Hepatocyte (in vitro differentiated cells): ENCODE measurements at places on chromosomes 2 and 18.

DNA sequence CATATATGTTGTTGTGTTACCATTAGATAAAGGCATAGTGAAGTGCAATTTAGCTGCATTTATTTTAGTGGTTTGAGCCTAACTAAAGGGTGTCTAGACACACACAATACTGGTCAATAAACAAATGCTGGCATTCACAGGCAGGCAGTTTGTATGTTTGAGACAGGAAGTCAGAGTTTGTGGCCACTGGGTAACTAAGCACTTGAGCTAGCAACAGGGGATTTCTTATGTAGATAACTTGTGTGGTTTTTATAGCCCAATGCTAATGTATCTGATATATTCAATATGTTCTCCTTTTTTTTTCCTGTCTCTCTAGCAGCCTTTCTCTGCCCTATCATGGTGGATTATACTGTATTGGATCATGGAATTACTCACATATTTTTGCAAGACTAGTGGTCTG, 38.1 kb downstream of the LRRTM4 start:
- no peak for DNase-seq

DNA sequence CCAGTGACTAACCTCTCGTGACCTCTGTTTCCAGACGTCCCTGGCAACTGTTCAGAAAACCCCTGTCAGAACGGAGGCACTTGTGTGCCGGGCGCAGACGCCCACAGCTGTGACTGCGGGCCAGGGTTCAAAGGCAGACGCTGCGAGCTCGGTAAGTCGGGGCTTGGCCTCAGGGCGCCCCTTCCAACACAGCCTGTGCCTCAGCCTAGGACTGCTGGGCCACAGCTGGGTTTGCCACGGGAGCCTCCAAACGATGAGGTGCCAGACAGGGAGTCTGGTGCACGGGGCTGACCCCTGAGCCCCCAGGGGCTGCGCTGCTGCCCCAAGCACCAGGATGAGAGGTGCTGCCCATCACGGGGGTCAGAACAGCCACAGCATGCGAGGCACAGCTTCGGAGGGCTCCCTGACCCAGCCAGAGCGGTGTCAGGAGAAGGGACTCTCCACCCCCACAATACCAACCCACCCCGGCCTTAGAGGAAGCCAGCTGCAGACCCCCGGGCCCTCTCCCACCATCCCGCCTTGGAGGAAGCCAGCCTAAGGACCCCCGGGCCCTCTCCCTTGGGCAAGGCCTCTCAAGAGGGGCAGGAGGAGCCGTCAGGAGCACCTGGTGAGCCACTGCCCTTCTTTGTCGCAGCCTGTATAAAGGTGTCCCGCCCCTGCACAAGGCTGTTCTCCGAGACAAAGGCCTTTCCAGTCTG, 20.3 kb downstream of the MTERF4 start:
- no peak for DNase-seq

DNA sequence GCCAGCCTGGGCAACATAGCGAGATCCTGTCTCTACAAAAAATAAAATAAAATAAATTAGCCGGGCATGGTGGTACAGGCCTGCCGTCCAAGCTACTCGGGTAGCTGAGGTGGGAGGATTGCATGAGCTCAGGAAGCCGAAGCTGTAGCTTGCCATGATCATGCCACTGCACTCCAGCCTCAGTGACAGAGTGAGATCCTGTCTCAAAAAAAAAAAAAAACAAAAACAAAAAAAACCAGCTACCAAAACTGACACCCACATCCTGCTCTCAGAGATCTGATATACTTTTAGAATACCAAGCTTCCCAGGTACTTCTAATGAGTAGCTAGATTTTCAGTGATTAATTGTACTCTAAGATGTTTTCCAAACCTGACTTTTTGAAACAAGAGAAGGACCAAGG, 74.0 kb downstream of the TTC27 start:
- no peak for DNase-seq

DNA sequence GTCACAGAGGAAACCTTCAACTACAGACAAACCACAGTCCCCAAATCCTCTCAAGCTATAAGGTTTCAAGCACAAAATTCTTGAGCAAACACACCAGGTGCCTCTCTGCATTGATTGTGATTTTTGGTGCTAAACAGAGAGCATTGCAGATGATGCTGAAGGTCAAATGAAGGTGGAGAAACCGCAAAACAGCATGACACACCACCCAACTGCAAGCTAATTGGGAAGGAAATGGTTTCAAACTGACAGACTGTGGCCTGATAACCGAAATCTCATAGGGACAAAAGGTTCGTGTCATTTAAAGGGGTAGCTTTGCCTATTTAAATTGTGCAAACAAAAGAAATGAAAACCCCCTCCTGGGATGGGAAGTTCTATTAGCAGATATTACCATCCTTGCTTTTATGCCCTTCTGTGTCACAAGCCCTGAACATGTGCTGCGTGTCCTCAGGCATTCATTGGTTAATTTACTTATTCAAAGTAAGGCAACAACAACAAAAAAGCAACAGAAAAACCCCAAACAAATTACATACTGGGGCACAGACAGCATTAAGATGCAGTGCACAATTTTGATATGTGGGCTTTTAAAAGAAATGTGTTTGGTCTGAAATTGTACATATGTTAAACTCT, 154.9 kb downstream of the AQP4 start:
- no peak for DNase-seq

- DNase-seq: no peak
Measured at GRCh38 chr2:105952131-105952530, 207.4 kb downstream of the NCK2 start.

GRCh38 chr2:46435796-46436360, 43.5 kb upstream of the TMEM247 start:
- DNase-seq: no peak

DNA sequence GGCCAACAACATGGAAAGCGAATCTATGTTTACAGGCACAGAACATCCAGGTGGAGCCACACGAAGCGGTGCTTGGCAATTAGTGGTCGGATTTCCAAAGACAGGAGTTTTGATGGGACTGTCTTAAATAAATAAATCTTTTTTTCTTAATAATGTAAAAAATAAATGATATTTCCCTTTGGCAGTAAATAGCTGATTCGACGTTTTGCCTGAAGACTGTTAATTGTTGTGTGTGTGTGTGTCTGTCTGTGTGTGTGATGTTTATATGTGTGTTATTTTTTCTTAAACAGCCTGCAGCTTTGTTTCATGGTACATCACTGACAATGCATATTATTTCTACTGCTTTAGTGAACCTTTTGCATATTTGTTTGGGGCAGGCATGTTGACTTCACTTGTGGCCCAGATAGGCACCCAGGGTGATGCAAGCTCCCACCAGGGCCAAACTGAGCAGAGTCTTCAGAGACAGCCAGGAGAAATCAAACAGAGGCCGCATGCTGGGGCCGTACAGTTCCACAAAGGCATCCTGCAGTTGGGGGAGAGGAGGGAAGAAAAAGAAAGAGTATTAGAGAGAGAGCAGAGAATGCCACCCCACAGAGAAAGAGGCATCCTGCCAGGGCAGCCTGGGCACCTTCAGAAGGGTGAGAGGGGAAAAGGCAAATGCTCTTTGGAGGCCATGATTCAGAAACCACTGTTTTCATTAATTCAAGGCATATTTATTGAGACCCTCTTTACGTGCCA, 191.2 kb downstream of the BCL2 start:
- DNase-seq: no peak

DNA sequence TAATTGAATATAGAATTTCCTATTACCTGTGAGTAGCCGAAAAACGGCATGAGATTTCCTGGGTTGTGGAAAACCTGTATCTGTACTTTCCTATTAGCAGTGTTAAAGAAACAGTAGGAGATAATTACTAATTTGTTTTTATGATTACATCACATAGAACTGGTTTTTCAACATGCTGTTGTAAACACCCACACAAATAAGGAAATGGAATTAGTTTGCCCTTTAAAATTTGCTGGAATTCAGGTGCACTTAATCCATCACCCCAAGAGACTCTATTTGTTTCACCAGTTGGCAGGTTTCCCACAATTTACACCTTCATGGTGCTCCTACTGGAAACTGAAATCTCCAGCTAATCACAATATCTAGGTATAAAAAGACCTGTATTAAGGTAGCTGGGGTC, 274.1 kb upstream of the SLC8A1 start:
- DNase-seq: no peak

- DNase-seq: no peak
Measured at GRCh38 chr2:127107622-127107999, 657 bp upstream of the BIN1 start.

- no peak for DNase-seq
Measured at GRCh38 chr2:37500031-37500430, 155.6 kb downstream of the QPCT start.

DNA sequence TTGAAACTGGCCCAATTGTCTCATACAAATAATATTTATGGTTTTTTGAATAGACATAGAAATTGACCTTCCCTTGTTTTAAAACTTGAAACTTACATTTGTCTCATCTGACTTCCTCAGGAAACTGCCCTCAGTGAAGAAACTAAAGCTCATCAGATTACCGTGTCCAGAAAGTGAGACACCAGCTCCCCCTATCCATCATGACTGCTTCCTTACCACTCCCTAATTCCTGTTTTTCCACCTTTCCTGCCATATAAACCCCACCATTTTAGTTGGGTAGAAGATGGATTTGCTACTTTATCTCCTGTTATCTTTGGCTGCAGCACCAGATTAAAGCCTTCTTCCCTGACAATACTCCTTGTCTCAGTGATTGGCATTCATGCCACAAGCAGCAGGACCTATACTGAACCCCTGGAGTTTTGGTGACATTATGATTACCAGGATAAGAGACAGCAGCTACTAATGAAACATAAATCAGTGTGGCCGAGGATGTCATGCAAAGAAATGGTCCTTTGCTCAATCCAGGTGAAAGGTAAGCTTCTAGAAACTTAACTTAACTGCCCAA, 1627.6 kb upstream of the ZEB2 start:
- no peak for DNase-seq

- no peak for DNase-seq
Measured at GRCh38 chr18:1014951-1015624, 110.4 kb downstream of the ADCYAP1 start.

GRCh38 chr2:200681697-200682096, 95.9 kb downstream of the AOX1 start:
- DNase-seq: no peak

GRCh38 chr2:126946318-126947102, 47.8 kb downstream of the TEX51 start:
- no peak for DNase-seq

- no peak for DNase-seq
Measured at GRCh38 chr2:75595541-75596395, 35.0 kb upstream of the EVA1A start.

- DNase-seq: no peak
Measured at GRCh38 chr18:23012249-23012648, 79.1 kb downstream of the RBBP8 start.

GRCh38 chr2:16746329-16746728, 80.7 kb upstream of the CYRIA start:
- DNase-seq: no peak
